ENCODE measurements at places on chromosomes 12 and 14.
A peak's percentile ranks its signal among the peaks of the same experiment; 100 is the strongest.

DNA sequence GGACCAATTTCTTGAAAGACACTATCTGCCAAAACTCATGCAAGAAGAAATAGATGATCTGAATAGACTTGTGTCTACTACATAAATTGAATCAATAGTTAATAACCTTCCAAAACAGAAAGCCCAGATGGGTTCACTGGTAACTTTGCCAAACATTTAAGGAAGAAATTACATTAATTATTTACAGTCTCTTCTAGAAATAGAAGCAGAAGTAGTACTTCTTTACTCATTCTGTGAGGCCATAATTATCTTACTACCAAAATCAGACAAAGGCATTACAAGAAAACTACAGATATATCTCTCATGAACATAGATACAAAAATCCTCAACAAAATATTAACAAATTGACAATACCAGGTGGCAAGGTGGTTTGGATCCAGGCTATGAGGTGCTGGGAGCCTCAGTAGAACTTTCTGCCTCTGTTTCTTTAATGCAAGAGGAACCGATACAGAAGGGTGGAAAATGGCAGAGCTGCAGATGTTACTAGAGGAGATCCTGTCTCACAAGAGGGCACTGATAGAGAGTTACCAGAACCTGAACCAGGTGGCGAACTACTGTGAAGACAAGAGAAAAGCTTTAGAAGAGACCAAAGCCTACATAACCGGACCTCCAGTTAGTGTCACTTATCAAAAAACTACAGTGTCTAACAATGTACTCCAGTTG, 33.7 kb upstream of the KTN1 start:
- no peak for DNase-seq

DNA sequence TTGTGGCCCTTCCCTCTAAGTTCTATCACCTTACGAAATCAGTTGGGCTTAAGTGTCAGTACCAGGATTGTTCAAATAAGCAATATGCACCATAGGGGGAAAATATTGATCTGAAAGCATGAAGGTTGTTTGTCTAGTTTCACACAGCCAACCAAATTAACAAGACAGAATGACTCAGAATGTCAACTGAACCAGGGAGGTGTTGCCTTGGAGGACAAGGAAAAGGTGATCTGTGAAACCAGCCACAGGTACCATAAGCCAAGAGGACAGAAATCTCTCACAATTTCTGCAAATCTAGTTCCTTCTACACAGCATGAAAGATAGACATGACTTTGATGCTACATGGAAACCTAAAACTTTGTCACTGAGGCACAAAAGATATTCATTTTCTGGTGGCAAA, 297.9 kb downstream of the BCL11B start:
- DNase-seq: no peak

GRCh38 chr12:102344691-102345090, 135.7 kb downstream of the IGF1 start:
- DNase-seq: no peak

- DNase-seq: no peak
Observed at GRCh38 chr12:108310489-108310888, 28.6 kb downstream of the CMKLR1 start.

- DNase-seq: no peak
Observed at GRCh38 chr14:77175843-77176242, 5.8 kb upstream of the TMEM63C start.

DNA sequence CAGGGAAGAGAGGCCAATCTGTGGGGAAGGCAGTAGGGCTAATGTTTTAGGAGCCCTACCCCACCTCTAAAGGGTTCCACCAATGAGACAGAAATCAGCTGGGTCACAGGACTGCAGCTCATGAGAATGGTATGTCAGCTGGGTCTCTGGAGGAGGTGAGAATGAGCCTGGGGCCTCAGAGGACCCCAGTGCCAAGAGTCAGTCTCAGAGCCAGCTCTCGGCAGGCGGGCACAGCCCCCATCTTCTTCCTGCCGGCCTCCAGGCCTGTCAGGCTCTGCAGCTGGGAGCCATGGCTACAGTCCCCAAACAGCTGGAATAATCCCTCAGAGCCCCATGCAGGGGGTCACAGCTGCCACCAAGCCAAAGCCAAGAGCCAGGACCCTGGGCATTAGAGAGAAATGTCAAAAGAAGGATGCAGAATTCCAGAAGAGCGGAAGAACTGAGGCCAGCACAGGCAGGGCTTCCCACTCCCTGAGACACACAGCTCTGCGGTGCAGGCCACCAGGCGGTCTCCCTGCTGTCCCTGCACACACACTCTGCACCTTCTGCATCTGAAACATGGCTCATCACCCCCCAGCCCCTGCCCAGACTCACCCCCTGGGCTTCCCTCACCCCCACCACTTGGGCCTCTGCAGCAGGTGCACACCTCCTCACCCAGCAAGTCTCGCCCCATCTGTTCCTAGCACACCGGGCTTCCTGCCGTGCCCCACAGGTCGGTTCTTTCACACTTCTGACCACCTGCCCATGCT, 26.0 kb downstream of the ITPK1 start:
- no peak for DNase-seq

GRCh38 chr12:104877103-104877705, 80.9 kb downstream of the SLC41A2 start:
- peak; percentile 2 for DNase-seq

- no peak for DNase-seq
Observed at GRCh38 chr12:125245581-125246557, 180.6 kb downstream of the AACS start.

GRCh38 chr14:85426068-85426935, 103.6 kb upstream of the FLRT2 start:
- DNase-seq: no peak

GRCh38 chr12:110282300-110282860, 1.3 kb downstream of the ATP2A2 start:
- no peak for DNase-seq

GRCh38 chr14:68950111-68950510, 29.0 kb downstream of the ACTN1 start:
- DNase-seq: no peak

GRCh38 chr12:56252649-56253048, 5.5 kb downstream of the ANKRD52 start:
- no peak for DNase-seq

DNA sequence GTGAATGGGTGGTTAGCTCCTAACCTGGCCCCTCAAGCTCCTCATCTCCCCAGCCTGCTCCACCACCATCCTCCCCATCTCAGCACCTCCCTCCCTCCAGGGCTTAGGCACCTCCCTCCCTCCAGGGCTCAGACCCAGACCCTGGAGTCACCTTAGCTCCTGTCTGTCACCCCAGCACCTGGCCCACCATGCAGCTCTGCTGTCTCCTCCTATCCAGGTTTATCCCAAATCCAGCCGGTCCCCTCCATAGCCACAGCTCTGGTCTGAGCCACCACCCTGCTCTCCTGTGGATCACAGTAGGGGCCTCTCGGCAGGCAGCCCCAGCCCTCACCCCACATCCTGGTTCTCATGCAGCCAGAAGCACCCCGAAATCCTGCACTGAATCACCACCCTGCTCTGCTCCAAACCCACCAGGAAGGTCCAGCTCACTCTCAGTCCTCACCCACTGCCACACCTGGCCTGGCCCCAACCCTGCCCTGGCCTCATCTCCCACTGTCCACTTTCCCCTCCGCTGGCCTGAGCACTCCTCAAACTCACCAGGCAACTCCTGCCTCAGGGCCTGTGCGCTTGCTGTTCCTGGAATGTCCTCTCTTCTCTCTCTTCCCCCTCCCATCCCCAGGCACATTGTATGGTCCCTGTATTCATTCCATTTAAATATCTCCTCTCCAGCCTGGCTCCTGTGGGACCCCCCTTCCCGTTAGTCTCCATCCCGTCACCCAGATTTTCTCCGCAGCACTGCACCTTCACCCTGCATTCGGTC, 62.6 kb downstream of the DIO3 start:
- DNase-seq: no peak

DNA sequence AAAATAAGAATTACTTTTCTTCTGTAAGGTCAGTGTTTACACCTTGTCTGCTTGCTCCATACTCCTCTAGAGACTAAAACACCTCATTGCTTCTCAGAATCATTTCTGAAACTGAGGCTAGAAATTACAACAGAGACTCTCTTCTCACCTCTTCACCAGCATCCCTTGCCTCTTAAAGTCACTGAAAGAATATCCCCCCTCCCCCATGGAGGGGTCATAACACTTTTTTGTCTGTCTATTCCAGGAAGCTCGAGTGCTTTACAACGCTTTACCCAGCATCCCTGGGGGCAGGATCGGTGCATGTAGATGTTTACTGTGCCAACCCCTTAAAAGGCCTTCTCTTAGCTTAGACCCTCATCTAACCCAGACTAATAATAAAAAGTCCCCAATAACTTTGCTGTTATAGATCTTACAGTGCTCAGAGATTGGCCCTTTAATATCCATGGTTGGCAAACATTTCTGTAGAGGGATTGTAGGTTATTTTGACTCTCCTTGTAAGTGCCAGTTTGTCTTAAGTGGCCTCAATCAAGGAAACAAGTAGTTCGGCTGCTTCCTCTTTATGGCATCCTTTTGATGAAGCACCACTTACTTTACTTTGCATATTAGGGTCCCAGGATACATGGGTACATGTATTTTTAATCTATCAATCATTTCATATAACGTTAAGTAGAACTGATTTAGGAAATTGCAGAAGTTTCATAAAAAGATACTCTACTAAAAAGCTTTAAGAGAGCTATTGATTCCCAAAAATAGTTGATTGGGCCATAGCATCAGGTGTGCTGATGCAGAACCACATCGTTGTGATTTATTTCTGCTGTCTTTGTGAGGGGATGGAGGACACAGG, 29.3 kb downstream of the PRKCH start:
- no peak for DNase-seq

DNA sequence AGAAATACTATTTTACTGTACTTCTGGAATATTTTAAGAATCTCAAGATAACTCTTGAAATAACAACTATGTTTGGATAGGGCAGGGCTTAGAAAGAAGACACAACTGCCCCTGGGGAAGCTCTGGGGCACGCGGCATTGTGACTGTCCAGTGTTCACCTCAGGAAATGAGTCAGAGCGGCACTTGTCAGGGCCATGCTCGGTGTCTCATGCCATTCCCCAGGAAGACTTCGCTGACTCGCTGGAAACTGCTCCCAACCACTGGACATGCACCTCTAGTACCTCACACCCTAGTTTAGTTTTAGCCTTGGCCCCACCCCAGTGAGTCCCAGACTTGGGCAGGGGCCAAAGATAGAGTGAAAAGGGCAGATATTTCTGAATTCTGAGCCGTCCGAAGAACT, 192.0 kb downstream of the TTC7B start:
- no peak for DNase-seq

- peak; percentile 26 for DNase-seq
Observed at GRCh38 chr12:116697305-116697704, 40.6 kb downstream of the SPRING1 start.

DNA sequence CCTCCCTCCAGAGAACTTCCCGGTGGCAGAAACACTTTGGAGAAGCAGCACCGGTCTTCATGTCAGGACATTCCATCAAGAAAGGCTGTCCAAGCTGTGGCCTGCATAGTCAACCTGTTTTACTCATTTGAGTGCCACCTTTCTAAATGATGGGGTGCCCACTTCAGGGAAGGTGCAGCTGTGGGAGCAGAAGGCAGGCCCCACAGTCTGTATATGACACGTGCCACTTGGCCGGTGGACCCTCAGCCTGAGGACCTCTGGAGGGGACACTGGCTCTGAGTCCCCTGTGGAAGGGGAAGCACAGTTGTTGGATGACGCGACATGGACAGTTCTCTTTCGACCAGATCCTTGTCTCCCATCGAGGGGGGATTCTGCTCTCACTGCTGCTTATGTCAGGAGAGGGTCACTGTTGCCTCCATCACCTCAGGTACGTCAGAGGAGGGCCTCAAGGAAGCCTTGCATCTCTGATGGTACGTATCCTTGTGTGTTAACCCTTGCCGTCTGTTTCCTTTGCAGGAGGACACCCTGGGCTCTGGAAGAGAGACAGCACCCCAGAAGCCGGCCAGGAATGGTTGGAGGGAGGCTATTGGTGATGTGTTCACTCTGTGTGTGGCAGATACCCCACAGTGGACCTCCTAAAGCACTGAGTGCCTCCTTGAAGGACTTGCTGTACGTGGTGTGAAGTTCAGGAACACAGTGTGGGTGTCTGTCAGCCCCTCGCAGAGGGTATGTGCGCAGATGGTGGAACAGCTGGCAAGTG, 132.1 kb upstream of the RTL1 start:
- DNase-seq: no peak

- no peak for DNase-seq
Observed at GRCh38 chr14:76163668-76164363, 12.1 kb downstream of the GPATCH2L start.

- no peak for DNase-seq
Observed at GRCh38 chr14:96494331-96494730, 7.9 kb upstream of the PAPOLA start.

- DNase-seq: no peak
Observed at GRCh38 chr12:26281320-26281719, 85.9 kb downstream of the SSPN start.

- no peak for DNase-seq
Observed at GRCh38 chr12:1226951-1227350, 235.9 kb downstream of the ERC1 start.
